Activated gamma-delta T cell treated with anti-CD3 and anti-CD28 coated beads, Interleukin-2, amount 50 U/mL, for 16 hours (primary cell): ENCODE measurements at places on chromosomes 12 and 14.

- no peak for DNase-seq
These were observed 123.0 kb downstream of the BCL11B start for GRCh38 chr14:99148861-99149610.

DNA sequence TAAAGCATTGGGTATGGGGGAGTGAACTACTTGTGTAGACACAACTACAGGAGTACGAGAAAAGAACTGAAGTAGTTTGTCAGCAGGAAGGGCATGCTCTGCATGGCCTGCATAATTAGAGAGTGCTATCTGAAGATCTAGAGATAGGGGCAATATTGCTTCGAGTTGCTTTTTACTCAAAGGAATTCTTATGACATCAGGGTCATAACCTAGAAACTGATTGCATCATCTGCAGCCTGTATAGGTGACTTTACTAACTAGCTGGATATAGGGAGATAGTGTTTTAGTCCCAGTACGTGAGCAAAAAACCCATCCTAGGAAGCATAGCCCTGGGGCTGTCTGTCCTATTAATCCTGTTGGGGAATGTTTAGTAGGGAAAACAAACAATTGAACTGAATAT is 39.8 kb downstream of the TMTC3 start:
- DNase-seq = no peak

- no peak for DNase-seq
These were observed 26.3 kb downstream of the MIPOL1 start for GRCh38 chr14:37223947-37224474.

DNA sequence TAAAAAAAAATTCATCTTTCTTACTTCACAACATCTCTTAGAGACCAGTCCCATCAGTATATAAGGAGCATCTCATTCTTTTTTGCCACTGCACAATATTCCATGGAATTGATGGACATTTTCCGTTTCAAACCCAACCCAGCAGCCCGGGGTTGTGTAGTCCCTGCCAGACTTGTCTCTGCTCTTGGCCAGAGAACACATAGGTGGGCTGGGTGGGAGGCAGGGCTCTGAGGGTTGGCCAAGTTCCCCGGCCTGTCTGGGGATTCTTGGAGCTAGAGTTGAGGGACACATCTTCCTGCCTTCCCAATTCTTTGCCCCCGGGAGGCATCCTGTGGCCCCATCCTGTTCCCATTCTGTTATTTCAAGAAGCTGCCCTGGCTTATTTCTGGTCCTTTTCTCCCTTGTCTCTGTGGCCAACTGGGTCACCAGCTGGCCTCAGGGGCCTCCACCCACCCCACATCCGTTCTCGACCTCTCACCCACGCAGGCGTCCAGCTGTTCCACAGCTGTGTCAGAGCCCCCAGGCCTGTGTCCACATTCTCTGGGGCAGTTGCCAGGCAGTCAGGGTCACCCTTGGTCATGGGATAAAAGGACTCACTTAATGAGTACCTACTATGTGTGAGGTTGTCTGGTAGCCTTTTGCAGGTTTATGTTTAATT is 52.0 kb upstream of the CCDC63 start:
- no peak for DNase-seq

GRCh38 chr14:37589715-37590427 is 5.2 kb downstream of the FOXA1 start:
- DNase-seq = no peak

GRCh38 chr14:21090194-21090939 is 8.1 kb downstream of the ZNF219 start:
- DNase-seq = no peak

- DNase-seq = no peak
These were observed 319.7 kb upstream of the LRIG3 start for GRCh38 chr12:59240048-59240447.

GRCh38 chr14:30559638-30560091 is 707 bp downstream of the G2E3 start:
- DNase-seq = no peak

DNA sequence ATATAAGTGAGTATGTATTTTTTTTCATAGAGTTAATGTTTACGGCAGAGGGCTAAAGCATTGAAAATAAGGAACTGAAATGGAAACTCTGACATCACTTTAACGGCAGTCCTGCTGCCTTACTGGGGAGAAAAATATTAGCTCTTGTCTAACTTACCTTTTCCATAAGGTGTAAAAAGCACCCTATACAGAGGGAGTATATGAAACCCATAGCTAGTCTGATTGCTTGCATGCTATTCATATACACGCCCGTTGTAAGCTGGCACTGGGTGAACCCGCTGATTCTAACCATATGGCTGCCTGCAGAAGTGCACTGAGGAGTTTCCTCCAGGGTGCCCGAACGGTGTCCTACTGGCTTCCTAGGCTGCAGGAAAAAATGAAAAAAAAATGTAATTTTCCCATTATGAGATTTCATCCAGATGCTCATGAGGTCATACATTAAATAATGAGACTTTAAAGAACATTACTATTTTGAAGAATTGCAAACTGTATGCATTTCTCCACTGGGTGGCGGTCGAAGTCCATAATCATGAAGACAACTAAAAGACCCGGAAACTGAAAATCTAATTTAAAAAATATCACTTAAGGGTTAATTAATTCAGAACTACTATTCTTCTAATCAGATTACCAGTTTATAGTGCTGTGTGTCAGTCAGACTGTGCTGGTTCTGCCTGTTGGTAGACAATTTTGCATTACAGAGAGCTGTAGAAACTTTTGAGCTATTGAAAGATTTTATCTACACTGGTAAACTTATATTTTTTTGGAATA is 144.7 kb downstream of the ALX1 start:
- no peak for DNase-seq

DNA sequence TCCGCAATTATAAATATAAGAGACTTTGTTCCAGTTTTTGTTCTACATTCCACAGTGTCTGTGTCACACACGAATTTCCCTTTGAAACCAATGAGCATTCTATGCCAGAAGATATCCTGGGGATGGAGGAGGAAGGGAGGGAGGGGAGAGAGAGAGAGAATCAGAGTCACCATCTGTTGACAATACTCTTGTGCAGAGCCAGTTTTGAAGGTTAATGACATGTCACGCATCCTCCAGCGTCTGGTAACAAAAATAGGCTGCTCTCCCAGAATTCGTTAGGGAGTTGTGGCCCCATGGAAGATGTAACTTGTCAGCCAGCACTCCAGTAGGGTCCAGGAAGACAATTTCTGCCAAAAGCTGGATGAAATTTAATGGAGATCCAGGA is 213.5 kb upstream of the KRR1 start:
- DNase-seq = no peak

- no peak for DNase-seq
These were observed 74.5 kb upstream of the ATF1 start for GRCh38 chr12:50689437-50689836.

- DNase-seq = no peak
These were observed 10.3 kb downstream of the ACVR1B start for GRCh38 chr12:51961834-51962233.

GRCh38 chr14:96095058-96095457 is 55.9 kb downstream of the C14orf132 start:
- DNase-seq = no peak

DNA sequence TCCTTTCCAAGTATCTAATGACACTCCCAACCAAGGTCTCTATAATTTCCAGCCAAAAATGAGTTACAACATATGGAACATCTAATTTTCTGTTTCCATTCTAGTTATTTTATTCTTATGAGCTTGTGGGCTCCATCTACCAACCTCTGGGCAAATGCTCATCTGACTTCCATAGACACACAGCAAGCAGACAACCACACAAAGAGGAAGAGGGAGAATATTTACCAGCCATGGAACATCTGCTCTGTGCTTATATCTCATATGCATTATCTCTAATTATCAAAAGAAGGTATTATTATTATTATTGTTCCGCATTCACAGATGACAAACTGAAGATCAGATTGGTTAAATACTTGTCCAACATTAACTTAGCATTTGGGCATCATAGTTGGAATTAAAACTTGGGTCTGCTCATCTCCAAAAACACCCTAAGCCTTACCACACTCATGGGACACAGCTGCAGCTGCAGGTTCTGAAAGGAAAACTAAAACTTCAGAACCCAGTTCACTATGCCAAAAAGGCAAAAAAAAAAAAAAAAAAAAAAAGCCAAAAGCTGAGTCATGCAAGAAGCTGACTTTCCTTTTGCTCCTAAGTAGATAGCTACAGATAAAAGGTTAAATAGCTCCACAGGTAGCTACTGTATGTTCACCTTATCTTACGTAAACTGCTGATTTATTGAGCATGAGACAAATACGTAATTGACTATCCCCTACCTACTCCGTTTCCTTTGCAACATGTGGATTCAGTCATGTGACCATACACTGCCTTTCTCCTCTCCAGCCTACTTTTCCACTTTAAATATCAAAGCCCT is 23.6 kb upstream of the TCL1B start:
- no peak for DNase-seq

GRCh38 chr12:87119713-87120112 is 863.5 kb upstream of the MGAT4C start:
- DNase-seq = no peak

GRCh38 chr12:47714826-47715386 is 9.1 kb upstream of the RPAP3 start:
- no peak for DNase-seq
